ENCODE measurements at places on chromosomes 3 and 15.

DNA sequence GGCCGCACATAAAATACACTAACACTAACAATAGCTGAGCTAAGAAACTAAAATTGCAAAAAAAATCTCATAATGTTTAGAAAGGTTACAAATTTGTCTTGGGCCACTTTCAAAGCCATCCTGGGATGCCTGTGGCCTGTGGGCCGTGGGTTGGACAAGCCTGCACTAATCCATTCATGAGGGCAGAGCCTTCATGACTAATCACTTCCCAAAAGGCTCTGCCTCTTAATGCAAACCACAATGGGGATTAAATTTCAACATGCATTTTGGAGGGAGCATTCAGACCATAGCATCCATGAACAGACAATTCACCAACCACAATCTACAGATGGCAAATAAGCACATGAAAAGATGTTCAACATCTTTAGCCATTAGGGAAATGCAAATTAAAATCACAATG lies 128.2 kb downstream of the SUCLG2 start:
- no peak for DNase-seq

- no peak for DNase-seq
Measured at GRCh38 chr3:39241561-39241960, 38.3 kb downstream of the CX3CR1 start.

GRCh38 chr3:167940241-167940640 lies 155.5 kb downstream of the GOLIM4 start:
- DNase-seq = no peak

DNA sequence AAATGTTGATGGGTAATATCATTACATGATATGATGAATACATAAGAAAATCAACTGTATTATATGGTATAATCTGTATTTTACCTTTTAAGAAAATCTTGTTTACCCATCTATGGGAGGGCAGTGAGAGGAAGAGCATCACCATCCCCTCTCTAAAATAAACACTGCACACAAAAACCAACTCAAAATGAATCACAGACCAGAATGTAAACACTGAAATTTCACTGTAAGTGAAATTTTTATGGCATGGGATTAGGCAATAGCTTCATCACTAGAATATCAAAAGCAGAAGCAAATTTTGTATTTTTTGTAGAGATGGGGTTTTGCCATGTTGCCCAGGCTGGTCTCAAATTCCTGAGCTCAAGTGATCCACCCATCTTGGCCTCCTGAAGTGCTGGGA lies 26.2 kb downstream of the IFT80 start:
- no peak for DNase-seq

DNA sequence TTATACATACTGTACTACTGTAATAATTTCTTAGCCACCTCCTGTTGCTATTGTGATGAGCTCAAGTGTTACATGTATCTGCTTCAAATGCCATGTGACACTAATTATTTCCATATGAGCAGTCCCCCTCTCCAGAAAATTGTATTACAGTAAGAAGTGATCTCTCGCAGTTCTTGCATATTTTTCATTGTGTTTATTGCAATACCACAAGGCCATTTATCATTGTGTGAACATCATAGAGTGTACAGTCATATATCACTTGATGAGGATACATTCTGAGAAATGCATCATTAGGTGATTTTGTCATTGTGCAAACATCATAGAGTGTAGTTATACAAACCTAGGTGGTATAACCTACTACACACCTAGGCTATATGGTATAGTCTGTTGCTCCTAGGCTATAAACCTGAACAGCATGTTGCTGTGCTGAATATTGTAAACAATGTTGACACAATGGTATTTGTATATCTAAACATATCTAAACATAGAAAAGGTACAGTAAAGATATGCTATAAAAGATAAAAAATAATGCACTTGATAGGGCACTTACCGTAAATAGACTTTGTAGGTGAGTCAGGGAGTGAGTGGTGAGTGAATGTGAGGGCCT lies 189.6 kb upstream of the MLF1 start:
- no peak for DNase-seq

- DNase-seq = peak; percentile 58
Measured at GRCh38 chr3:129576514-129577352, 29.7 kb downstream of the PLXND1 start.

GRCh38 chr3:14389716-14390115 lies 12.7 kb upstream of the SLC6A6 start:
- DNase-seq = no peak

DNA sequence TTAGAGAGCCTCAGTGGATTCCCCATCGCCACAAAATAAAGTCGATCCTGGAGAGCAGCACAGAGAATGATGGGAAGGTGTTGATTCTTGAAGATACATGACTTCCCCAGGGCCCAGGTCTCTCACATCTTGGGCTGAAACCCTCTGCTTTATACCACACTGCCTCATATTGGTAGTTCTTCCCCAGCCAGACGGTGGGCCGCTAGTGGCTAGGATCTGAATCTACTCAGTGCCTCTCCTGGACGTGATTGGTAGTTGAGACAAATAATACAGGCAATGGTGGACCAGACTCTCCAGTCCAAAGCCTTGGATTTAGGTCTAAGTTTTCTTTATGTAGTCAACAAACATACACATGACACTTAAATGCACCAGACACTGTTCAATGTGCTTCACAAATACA lies 49.7 kb downstream of the RAB11A start:
- no peak for DNase-seq

DNA sequence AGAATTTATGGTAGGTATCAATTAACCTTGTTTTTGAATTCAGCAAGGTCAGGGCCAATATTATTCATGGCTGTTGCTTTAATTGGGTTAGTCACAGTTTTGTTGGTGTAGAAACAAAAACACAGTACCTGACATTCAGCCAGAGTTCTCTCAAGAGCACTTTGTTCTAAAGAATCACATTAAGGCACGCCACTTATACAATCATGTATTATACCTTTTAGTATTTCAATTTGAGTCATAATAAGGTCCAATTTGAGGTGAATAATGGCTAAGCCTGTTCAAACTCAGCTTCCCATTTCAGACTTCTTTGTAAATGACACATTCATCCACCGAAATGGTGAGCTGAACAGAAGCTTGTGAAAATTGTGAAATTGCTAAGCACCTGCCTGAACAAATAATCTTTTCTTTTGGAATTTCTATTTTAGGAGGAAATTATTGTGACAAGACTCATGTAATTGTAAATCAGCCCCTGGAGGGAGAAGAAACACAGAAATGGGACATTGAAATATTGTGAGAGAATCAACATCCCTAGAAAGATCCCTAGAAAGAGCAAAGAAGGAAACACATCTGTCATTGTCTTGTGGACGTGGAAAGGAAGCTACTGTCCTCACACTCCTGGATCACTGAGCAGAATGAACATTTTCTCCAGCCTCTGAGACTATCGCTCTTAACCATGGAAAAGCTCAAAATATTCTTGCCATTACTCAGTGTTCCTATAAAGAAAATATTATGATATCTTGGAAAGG lies 29.3 kb downstream of the RIOX2 start:
- DNase-seq = no peak

DNA sequence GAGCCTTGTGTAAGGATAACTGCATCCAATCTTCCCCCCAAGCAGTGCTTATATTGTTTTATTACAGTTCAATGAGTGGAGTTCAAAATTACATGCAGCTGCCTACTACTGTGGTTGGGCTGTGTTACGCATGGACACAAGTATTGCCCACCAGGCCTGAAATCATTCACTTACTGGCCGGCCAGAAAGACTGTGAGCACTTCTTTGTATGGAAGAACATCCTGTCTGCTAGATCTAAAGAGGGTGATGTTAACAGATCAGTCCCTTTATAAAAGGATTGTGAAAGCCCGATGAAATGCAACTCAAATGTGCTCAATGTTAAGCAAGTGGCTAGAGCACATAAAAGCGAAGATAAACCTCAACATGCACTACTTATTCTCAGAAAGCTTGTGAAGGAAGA lies 132.5 kb downstream of the FOXP1 start:
- DNase-seq = no peak

- DNase-seq = no peak
Measured at GRCh38 chr3:192645437-192645836, 81.9 kb downstream of the FGF12 start.

All from NCI-H2171 (cell line).